ENCODE measurements at places on chromosomes 1 and 21. TPM values are rescaled to one million over a fixed set of nuclear protein-coding genes. Genes with fewer than 3 reads are reported as not detected.

The KCNJ15 gene
- total RNA-seq, result 0.80 TPM

DNA sequence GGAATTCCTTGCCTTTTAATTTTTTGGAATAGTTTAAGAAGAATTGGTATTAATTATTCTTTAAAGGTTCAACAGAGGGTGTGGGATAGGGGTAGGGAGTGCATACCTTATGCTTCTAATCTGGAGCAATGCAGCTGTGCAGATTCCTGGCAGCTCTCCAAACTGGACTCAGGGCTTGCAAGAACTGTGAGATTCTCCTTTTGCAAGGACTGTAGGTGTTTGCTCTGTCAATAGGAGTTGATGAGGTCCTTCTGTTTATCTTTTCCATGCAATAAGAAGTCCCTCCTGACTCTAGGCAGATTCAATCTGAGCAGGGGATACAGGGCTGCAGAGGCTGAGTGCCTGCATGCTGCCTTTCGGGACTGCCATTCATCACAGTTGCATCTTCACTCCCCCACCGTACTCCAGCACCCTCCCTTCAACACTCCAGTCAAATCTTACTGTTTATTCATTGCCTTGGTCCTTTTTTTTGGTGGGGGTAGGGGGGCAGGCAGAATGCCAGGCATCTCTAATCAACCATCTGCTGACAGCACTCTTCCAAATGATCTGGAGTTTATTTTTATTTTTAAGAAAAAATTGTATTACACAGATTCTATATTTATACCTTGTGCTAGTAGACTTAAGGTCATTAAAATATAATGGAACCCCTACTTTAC, 122.3 kb downstream of the DISC1 start:
- no peak for DNase-seq
- no peak overlapping the region for H3K4me3 ChIP-seq
- no peaks in the 10 kb centered on the region for H3K27me3 ChIP-seq
- no peaks in the 10 kb centered on the region for H3K4me1 ChIP-seq

GRCh38 chr1:115115521-115116161, 26.3 kb upstream of the TSPAN2 start:
- no peak overlapping the region for H3K4me3 ChIP-seq
- H3K27ac ChIP-seq, result peak overlapping the region; percentile 54
- H3K27me3 ChIP-seq, result no peaks in the 10 kb centered on the region
- H3K36me3 ChIP-seq, result no peaks in the 10 kb centered on the region
- H3K4me1 ChIP-seq, result no peaks in the 10 kb centered on the region

GRCh38 chr1:97412166-97412565, 508.7 kb downstream of the DPYD start:
- no peak for DNase-seq
- H3K27me3 ChIP-seq, result no peaks in the 10 kb centered on the region
- H3K4me3 ChIP-seq, result no peak overlapping the region
- no peak overlapping the region for H3K27ac ChIP-seq

DNA sequence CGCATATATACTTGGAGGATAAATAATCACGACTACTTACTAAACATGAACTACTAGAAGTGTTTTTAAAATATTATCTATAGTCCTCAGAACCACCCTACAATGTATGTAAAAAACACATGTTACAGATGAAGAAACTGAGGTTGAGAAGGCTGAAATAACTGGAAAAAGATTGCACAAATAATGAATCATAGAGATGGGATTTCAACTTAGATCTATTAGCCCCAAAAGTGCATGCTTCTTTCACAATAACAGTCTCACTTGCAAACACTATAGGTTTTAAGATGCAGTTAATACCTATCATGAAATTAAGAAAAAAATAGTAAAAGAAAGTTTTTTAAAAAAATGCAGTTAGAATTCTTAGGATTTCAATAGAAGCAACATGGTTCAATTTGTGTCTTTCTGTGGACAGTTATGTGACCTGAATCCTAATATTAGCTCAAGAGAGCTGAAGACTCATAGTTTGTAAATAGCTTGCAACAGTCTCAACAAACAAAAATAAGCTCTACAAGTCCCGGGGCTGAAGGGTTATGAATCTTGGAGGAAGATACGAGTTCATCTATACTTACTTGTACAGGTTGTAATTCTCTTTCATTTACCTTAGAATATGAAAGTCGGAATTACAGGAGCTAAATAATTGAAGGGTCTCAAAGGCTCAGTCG, 58.6 kb upstream of the NTPCR start:
- no peaks in the 10 kb centered on the region for H3K4me1 ChIP-seq
- no peak overlapping the region for H3K27ac ChIP-seq
- no peak overlapping the region for H3K4me3 ChIP-seq
- DNase-seq, result no peak
- H3K27me3 ChIP-seq, result no peaks in the 10 kb centered on the region
- H3K36me3 ChIP-seq, result no peaks in the 10 kb centered on the region

The RUNX3 gene
- 5.6 TPM for total RNA-seq

GRCh38 chr1:204663644-204664383, 21.7 kb downstream of the LRRN2 start:
- H3K4me1 ChIP-seq, result no peaks in the 10 kb centered on the region
- H3K4me3 ChIP-seq, result no peak overlapping the region
- H3K27ac ChIP-seq, result no peak overlapping the region
- no peak for DNase-seq
- H3K27me3 ChIP-seq, result no peaks in the 10 kb centered on the region

DNA sequence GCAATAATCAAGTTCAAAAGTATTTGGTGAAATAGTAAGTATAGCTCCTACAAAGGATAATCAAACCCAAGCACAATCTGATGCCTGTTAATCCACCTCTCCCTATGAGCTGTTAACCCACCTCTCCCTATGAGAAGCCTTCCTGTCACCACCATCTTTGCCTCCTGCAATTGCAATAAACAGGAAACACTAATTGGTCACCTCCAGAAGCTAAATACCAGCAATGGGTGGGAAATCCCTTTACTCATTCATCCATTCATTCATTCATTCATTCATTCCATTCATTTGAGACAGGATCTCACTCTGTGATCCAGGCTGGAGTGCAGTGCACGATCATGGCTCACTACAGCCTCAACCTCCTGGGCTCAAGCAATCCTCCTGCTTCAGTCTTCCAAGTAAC, 132.8 kb downstream of the RERE start:
- no peak for DNase-seq
- H3K36me3 ChIP-seq, result no peaks in the 10 kb centered on the region
- H3K4me1 ChIP-seq, result no peaks in the 10 kb centered on the region
- no peak overlapping the region for H3K27ac ChIP-seq
- no peaks in the 10 kb centered on the region for H3K27me3 ChIP-seq
- H3K4me3 ChIP-seq, result no peak overlapping the region

GRCh38 chr1:230081751-230082150, 14.7 kb downstream of the GALNT2 start:
- no peaks in the 10 kb centered on the region for H3K36me3 ChIP-seq
- H3K4me3 ChIP-seq, result no peak overlapping the region
- peaks cover 14% of the 10 kb centered on the region for H3K4me1 ChIP-seq
- H3K27ac ChIP-seq, result no peak overlapping the region
- H3K27me3 ChIP-seq, result no peaks in the 10 kb centered on the region

- H3K27me3 ChIP-seq, result no peaks in the 10 kb centered on the region
- no peaks in the 10 kb centered on the region for H3K4me1 ChIP-seq
- no peaks in the 10 kb centered on the region for H3K36me3 ChIP-seq
- no peak for DNase-seq
- no peak overlapping the region for H3K27ac ChIP-seq
- no peak overlapping the region for H3K4me3 ChIP-seq
These were observed 281.0 kb downstream of the PTPRC start for GRCh38 chr1:198919667-198920398.

The NBPF8 gene
- 18.7 TPM for total RNA-seq

DNA sequence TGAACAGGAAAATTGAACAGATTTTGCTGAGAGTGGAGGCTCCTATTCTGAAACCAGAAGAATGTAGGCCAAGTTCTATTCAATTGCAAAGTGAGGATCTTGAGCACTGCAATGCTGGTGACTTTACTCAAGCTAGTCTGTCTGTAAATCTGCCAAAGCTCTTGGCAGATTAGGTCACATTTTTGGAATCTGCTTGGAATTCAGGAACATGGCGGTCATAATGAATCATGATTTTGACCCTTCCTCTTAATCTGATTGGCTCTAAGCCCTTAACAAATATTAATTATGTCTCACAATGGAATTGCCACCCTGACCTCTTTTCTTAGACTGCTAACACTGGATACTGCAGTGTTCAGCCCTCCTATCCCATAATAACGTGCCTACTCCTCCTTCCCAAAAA, 7.2 kb upstream of the GNG12 start:
- no peak overlapping the region for H3K4me3 ChIP-seq
- no peaks in the 10 kb centered on the region for H3K36me3 ChIP-seq
- no peaks in the 10 kb centered on the region for H3K27me3 ChIP-seq
- no peak overlapping the region for H3K27ac ChIP-seq

DNA sequence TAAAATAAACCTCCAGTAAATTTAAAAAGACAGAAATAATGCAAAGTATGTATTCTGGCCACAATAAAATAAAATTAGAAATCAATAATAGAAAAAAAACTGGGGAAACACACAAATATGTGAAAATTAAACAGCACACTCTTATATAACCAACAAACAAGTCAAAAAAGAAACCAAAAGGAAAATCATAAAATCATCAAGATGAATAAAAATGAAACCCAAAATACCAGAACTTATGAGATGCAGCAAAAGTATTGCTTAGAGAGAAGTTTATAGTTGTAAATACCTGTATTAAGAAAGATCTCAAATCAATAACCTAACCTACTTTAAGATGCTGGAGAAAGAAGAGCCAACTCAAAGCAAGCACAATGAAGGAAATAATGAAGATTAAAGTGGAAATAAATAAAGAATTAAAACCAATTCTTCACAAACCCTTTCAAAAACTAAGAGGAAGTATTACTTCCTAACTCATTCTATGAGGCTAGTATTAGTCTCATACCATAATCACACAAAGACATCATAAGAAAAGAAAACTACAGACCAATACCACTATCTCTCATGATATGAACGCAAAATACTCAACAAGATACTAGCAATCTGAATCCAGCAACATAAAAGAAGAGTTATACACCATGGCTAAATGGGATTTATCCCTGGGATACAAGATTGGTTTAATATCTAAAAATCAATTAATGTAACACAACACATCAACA, 6.4 kb upstream of the KRTAP10-3 start:
- H3K27ac ChIP-seq, result no peak overlapping the region
- H3K4me3 ChIP-seq, result no peak overlapping the region
- H3K27me3 ChIP-seq, result no peaks in the 10 kb centered on the region
- H3K36me3 ChIP-seq, result no peaks in the 10 kb centered on the region
- DNase-seq, result no peak

The VANGL1 gene
- total RNA-seq, result 7.5 TPM

DNA sequence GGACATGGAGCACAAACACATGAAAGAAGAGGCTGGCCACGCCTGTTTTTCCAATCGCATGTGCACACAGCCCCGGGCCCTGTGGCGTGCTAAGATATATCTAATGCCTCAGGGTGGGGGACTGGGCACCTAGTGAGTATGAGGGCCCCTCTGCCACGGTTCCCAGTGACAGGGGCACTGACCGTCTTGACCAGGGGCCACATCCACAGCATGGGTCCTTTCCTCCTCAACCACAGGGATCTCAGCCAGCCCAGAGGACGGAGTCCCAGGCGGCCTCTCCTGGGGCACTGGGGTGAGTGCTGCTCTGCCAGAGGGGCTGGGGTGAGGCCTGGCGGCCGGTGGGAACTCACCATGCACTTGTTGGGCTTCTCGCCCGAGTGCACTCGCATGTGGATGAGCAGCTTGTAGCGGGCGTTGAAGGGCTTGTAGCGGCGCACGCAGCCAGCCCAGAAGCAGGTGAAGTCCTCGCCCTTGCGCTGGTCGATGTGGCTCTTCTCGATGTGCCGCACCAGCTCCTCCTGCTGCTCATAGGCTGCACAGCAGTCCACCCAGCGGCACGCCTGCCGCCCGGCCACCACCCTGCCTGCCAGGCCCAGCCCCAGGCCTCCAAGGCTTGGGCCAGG, 134.7 kb downstream of the DMRTB1 start:
- H3K4me1 ChIP-seq, result no peaks in the 10 kb centered on the region
- no peak overlapping the region for H3K27ac ChIP-seq
- no peaks in the 10 kb centered on the region for H3K27me3 ChIP-seq
- no peaks in the 10 kb centered on the region for H3K36me3 ChIP-seq

DNA sequence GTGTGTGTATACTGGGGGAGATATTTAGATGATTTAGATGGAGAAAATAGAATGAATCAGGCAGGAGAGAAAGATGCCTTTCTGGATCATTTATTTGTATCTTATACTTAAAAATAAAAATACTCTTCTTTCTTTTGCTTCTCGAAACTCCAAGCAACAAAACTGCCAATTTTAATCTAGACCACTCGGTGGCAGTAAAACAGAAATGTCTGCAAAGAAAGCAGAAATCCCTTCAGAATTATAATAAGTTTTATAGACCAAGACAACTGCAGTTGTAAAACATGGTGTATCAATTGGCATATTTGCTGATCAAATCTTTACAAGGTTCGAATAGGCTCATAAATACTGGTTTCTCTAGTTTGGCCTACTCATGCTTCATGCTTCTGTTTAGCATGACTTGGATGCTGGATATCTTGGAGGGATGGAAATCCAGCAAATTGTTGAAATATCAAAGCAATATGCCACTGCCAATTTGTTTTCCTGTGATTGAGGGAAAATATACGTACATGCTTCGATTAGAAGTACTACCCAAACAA, 15.1 kb upstream of the C1orf87 start:
- no peaks in the 10 kb centered on the region for H3K4me1 ChIP-seq
- DNase-seq, result no peak
- H3K36me3 ChIP-seq, result no peaks in the 10 kb centered on the region
- H3K27me3 ChIP-seq, result no peaks in the 10 kb centered on the region

GRCh38 chr1:175042650-175043049, 19.4 kb upstream of the MRPS14 start:
- no peak for DNase-seq
- no peaks in the 10 kb centered on the region for H3K36me3 ChIP-seq
- no peaks in the 10 kb centered on the region for H3K27me3 ChIP-seq
- H3K4me1 ChIP-seq, result no peaks in the 10 kb centered on the region
- H3K4me3 ChIP-seq, result no peak overlapping the region

GRCh38 chr1:223201967-223202366, 58.9 kb upstream of the TLR5 start:
- H3K27me3 ChIP-seq, result no peaks in the 10 kb centered on the region
- H3K36me3 ChIP-seq, result no peaks in the 10 kb centered on the region
- no peaks in the 10 kb centered on the region for H3K4me1 ChIP-seq
- H3K27ac ChIP-seq, result no peak overlapping the region
- DNase-seq, result no peak

- H3K27ac ChIP-seq, result no peak overlapping the region
- H3K4me1 ChIP-seq, result no peaks in the 10 kb centered on the region
- no peaks in the 10 kb centered on the region for H3K27me3 ChIP-seq
- H3K4me3 ChIP-seq, result no peak overlapping the region
These were observed 139.1 kb downstream of the PLA2G4A start for GRCh38 chr1:186967656-186968394.

GRCh38 chr1:228555074-228555994, 68.2 kb downstream of the RNF187 start:
- DNase-seq, result no peak
- no peak overlapping the region for H3K27ac ChIP-seq
- H3K27me3 ChIP-seq, result peaks cover 4% of the 10 kb centered on the region

The CYP4Z1 gene
- 16.2 TPM for total RNA-seq

The TBX19 gene
- total RNA-seq, result 4.9 TPM

The GJB3 gene
- not detected for total RNA-seq

The SH2D2A gene
- 5.4 TPM for total RNA-seq

DNA sequence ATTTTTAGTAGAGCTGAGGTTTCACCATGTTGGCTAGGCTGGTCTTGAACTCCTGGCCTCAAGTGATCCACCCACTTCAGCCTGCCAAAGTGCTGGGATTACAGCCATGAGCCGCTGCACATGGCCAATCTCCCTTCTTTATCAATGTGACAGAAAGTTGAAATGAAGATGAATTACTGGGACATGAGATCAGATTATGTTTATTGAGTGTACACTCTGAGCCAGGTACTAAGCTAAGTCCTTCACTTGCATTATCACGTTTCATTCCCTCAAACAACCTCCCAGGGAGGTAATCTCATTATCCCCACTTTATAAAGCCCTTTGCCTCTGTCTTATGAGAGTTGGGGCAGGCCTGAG, 6.3 kb upstream of the CHI3L2 start:
- H3K27me3 ChIP-seq, result no peaks in the 10 kb centered on the region
- no peaks in the 10 kb centered on the region for H3K36me3 ChIP-seq
- H3K4me3 ChIP-seq, result no peak overlapping the region
- H3K27ac ChIP-seq, result no peak overlapping the region
